ENCODE measurements at places on chromosomes 1 and 21.

GRCh38 chr1:3618531-3618880 lies 6.3 kb upstream of the TPRG1L start:
- ATAC-seq = peak; percentile 5

GRCh38 chr1:32040711-32041110 lies 27.0 kb downstream of the KHDRBS1 start:
- no peak for ATAC-seq

- peak; percentile 17 for ATAC-seq
These were observed 5.7 kb downstream of the TGFB2 start for GRCh38 chr1:218350801-218351266.

GRCh38 chr1:2091611-2092604 lies 41.7 kb downstream of the PRKCZ start:
- ATAC-seq = no peak

DNA sequence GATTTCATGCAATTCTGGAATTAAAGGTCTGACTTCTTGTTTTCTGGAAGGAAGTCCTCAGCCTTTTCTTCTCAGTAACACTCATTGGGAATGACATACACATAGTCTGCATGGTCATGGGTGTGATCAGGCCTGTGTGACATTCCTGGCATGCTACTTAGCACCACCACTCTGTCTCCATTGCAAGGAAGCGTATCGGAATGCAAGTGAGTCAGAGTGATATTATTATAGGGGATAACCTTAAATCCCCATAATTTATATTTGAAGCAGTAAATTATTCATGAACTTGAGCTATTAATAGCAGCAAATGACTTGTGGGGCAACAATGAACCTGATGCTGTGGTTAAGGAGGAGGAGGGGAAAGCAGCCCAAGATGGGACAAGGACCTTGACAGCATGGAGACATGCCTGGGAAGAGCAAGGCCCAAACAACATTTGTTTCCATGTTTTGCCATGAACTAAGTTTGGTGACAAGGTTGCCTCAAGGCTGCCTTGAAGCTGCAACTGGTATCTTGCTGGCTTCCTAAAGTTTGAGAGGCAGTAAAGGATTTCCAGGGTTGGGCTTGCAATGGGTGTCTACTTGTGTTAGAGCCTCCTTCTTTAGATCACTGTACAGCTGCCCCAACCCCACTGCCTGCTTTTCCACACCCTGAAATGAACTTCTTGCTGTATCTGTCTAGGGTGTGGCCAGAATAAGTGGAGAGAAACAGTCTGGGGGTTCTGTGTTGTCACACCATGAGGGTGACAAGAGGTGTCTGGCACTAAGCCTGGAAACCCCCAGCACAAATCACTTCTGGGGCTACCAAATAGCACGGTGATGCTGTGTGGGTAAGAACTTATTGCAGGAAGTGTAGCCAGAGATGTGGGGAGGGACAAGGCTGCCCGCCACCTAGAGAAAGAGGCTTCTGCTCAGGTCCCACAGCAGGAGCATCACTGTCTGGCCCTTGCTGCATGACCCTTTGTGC lies 4.6 kb downstream of the MAB21L3 start:
- peak; percentile 52 for ATAC-seq

DNA sequence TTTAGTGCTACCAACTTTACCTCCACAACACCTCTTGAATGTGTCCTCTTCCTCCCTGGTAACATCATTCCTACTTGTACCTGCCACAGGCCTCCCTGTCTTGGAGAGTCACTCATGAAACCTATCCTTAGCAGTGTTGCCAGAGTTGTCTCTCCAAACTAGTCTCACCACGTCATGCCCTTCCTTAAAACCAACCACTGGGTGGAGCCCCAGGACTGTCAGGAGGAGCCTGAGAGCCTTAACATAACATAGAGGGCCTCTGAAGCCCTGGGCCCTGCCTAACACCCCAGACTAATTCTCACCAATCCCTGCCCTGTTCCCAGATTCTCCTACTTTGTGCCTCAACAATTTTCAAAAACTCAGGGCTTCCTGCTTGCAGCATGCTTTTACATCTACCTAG lies 65.3 kb downstream of the ZNF697 start:
- ATAC-seq = peak; percentile 97

- ATAC-seq = no peak
These were observed 59.5 kb downstream of the KCNN3 start for GRCh38 chr1:154810571-154810970.

GRCh38 chr1:223319905-223320580 lies 43.9 kb downstream of the SUSD4 start:
- no peak for ATAC-seq

DNA sequence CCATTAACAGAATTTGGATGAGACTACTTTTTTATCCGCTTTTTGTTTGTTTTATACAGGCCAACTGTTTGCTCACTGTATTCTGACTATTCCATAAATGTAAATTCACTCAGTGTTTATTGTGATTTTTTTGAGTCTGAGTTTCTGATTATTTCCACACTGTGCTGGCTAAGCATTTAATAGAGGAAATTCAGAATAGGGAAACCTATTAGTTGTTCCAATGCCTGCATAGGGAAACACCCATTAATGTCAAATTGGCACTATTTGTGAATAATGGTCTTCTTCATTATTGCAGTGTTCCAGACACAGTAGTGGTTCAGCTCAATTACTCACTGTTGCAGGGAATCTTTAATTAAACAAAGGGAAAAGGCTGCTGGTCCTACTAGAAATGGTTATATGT lies 174.7 kb upstream of the SGIP1 start:
- no peak for ATAC-seq

DNA sequence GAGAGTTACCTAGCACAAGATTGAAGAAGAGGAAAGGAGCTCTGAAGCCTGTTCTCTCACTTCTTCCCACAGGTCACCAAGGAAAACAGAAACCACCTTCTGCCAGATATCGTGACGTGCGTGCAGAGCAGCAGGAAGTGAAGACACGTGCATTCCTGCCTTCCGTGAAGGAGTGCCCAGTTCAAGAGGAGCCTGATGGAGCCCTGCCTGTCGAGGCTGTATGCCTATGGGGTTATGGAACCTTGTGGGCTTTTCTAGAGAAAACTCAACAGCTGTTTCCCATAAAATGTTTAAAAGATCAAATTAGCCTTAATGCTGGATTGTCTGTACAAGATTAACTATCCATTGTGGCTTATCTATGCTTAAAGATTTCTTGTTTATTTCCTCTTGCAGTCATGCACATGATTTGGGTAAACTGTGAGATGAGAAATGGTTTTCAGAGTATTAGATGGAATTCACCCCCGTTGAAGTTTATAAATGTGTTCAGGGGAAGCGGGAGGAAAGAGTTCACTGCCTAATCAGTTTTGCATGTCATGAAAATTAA lies 27.8 kb downstream of the NTPCR start:
- peak; percentile 42 for ATAC-seq

DNA sequence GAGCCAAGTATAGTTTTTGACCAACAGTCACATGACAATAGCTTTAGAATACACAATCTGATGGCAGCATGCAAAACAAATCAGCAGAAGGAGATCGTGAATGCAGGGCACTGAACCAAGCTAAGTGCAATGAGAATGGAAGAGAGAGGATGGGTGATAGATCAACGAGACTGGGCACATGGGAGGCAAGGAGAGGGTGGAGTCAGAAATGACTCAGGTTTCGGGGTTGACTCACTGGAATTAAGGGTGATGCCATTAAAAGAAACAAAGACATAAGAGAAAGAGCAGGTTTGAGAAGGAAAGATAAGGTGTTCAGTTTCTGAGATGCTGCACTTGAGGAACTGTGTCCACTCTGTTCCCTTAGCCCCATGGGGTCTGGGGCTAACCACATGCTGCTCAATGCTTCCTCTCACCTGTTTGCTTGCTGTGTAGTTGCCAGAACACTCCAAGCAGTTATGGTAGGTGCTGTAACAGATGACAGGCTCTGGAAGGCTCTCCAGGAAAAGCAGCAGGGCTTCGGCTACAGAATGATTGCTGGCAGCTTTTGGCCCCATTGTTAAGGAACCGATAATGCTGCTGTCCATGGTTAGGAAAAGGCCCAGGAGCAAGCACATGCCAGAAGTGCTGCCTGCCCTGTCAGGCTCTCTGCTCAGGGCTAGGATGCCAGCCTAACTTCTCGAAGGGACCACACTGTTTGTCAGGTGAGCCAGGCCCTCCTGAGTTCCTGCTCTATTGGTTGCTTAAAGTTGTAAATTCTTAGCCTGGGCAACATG lies 6.1 kb upstream of the MTF1 start:
- ATAC-seq = peak; percentile 19

DNA sequence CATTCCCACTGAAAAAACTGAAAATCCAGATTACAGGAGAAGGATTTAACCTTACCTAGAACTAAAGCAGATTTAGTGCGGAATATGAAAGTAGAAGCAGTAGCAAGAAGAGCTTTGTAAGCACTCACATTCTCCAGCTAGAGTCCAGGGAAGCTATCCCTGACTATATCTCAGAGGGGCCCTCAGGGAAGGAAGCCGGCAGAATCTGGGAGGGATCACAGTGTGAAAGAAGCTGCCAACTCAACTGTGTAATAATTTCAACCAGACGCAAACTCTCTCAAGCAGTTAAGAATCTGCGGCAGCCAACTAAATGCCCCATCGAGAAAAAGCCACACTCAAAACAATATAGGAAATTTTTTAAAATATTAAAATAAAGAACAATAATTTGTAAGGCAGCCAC lies 163.8 kb downstream of the EIF4G3 start:
- ATAC-seq = peak; percentile 53

GRCh38 chr1:33367485-33368405 lies 46.8 kb upstream of the A3GALT2 start:
- peak; percentile 95 for ATAC-seq

GRCh38 chr1:207002724-207003146 lies 29.8 kb downstream of the C1orf116 start:
- no peak for ATAC-seq

- ATAC-seq = no peak
These were observed 10.7 kb upstream of the ARHGEF16 start for GRCh38 chr1:3443807-3444206.

GRCh38 chr1:223853748-223854147 lies 8.0 kb upstream of the TP53BP2 start:
- no peak for ATAC-seq

DNA sequence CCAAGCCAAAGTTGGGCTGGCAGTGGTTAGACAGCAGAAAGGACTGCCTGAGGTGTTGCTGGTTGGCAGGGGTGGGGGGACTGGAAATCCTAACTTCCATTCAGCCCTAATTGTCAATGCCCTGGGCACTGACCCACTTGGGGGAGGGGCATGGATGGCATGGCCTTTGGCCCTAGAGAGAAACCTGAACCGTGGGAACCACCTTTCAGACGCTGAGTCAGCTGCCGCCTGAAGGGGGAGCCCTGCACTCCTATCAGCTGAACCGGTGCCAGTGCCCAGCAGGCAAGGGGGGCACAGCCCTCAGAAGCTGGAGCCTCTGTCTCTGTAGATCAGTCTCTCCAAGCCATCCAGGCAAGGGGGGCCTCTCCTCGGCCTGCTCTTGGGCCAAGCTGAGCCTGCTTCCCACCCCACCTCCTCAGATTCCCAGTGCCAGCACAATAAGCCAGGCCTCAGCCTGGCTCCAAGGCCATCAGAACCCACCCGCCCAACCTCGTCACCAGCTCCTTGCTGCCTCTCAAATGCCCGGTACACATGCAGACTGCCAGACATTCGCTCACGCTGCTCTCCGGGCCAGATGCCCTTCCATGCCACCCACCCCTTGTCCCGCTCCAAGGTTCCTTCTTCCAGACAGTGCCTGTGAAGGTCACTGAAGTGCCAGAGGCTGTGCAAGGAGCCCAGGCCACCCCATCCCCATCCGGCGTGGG lies 11.6 kb downstream of the TINAGL1 start:
- ATAC-seq = peak; percentile 74

DNA sequence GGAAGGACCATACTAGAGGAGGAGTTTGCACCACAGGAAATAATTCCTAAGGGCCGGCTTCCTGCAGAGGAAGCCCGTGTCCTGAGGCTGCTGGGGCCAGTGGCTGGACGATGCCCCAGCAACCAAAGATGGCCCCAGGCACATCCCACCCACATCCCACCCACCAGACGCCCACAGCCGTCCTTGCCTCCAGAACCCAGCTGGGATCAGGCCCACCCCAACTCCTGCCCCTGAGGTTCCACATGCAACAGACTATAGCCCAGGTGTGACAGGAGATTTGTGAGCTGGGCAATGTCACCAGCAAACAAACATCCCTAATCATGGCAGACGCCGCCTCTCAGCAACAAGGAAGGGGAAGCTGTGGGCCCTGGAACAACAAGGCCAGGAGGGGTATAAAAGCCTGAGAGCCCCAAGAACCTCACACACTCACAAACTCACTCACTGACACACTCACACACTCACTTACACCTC lies at the start of gene KRTAP10-9:
TSS of gene KRTAP10-9 (plus strand) at position 421 of the 471 bp plus-strand sequence. CDS start 79 bp downstream, outside the sequence.
- ATAC-seq = no peak

DNA sequence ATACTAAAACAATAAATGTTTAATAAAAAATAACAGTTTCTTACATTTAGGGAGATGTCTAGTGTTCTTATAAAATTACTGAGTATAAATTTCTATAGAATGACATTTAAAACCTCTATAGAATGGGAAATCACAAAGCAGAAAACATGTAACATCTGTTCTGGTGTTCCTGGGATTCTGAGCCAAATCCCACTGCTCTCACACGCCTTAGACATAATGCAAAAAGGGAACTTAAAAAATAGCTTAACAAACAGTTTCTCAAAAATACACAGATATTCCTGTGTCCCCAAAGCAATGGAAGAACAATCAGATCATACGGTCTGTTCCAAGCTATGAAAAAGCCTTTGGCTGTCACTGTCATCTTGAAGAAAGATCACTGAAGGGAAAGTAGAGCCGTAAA lies 27.0 kb upstream of the ZNF124 start:
- ATAC-seq = no peak

GRCh38 chr1:53986458-53986857 lies 31.5 kb downstream of the LDLRAD1 start:
- ATAC-seq = no peak

GRCh38 chr1:236489710-236490377 lies 33.9 kb upstream of the LGALS8 start:
- ATAC-seq = peak; percentile 94

DNA sequence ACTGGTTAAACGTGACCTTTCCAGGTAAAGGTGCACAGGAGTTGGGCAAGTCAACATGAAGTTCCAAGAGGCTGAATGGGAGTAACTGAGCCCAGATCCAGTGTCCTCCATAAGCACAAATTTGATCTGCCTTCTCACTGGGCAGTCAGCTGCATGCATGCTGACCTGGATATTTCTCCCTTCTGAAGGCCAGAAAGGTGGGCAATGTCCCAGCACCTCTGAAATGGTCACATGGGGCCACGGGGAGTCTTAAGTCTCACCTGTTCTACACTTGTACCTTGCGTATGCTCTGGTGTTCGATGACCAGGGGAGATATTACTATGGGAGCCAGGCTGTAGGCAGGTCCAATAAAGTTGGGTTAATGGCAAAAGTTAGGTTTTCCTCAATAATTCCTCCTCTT lies 240.2 kb downstream of the SIPA1L2 start:
- ATAC-seq = no peak

All from SK-N-SH treated with all-trans-retinoic acid at 6 μM for 48 hours (cell line).